ENCODE measurements at places on chromosomes 12 and 14.

- DNase-seq = no peak
Observed at GRCh38 chr12:109738209-109738608, 24.6 kb downstream of the FAM222A start.

DNA sequence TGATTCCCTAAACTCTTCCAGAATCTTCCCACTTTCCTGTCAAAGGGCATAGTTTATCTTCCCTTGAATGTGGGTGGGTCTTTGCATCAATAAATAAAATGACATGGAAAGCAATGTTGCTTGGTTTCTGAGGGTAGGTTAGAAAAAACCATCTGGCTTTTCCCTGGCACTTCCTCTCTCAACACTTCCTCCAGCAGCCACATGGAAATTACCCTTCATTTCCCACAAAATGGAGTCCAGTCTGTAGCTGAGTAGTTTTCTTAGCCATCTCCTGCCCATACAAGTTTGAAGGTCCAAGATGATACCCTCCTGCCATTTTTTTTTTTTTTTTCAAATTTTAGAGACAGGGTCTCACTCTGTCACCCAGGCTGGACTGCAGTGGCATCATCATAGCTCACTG, 11.1 kb upstream of the NDUFA12 start:
- DNase-seq = no peak

DNA sequence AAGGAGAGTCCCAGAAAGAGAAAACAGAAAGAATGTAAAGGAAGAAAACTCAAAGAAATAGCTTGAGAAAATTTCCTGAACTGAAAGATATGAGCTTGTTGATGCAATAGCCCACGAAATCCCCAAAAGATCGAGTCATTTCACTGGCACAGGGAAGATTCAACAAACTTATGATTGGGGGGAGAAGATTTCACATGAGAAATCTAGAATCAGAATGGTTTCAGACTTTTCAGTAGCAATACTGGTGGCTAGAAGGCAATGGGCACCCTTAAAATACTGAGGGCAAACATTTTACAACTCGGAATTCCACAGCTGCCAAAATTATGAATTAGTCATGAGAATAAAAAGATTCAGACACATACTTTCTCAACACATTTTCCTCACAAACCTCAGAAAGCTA, 8.9 kb upstream of the KRT7 start:
- DNase-seq = no peak

DNA sequence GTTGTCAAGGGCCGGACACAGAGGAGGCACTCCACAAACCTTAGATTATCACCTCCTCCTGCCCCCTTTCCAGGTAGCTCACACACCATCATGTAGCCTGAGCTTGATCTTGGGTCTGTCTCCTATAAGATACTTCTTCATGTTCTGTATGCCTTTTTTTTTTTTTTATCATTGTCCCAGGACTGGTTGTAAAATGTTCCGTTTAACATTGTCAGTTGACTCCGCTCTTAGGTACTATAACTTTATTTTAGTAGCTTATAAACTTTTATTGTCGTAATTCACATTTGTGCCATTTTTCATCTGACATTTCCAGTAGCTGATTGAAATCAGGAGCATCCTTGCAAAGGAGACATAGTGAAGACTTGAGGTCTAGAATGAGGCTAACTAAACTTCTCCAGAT, 79.9 kb downstream of the SLC15A5 start:
- DNase-seq = no peak

- DNase-seq = no peak
Observed at GRCh38 chr14:60488175-60488574, 2.3 kb upstream of the C14orf39 start.

DNA sequence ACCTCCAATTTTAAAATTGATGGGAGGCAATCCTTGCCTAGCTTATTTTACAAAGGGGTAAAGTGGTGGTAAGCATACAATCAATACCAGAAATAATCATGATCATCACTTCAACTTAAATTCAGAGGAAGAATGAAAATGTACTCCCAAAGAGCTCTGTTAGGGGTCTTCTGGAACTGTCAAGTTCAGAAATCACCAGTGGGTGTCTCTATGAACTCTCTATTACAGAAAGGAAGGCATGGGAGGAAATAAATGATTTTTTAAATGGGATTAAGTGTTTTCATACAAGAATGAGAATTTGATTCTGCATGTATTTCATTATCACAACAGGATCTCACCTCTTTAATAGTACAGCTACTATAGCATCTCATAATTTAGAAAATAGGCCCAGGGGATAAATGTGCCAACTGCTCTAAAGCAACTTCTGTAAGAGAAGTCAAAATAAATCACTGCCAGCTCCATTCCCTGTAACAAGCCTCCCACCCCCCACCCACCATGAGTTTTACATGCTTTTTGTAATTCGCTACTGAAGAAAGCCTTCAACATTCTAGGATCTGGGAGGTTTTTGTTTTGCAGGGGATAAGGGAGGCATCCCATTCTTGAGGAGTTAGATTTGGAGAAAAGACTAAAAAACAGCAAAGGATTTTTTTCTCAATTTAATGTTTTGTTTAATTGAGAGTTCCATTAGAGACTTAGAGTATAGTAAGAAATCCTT, 9.7 kb downstream of the DCP1B start:
- DNase-seq = no peak

Measured in mesothelial cell of epicardium (in vitro differentiated cells).